ENCODE measurements at places on chromosomes 1 and 21. TPM values are rescaled to one million over a fixed set of nuclear protein-coding genes. Genes with fewer than 3 reads are reported as not detected.

- DNase-seq = no peak
Observed at GRCh38 chr1:36554323-36554628, 71.6 kb upstream of the CSF3R start.

DNA sequence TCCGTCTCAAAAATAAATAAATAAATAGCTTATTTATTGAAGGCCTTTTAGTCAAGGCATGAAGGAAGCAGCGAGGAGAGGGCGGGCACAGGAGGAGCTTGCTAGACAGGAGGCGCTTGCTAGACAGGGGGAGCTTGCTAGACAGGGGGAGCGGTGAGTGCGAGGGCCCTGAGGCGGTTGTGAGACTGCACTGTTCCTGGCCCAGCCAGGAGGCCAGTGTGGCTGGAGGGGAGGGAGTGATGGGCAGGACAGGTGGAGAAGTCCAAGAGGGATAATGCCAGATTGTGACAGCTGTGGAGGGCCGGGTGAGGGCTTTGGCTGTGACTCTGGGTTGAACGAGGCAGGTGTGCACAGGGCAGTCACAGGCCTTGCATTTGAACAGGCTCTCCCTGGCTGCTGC, 18.2 kb downstream of the KIF17 start:
- no peak for DNase-seq

DNA sequence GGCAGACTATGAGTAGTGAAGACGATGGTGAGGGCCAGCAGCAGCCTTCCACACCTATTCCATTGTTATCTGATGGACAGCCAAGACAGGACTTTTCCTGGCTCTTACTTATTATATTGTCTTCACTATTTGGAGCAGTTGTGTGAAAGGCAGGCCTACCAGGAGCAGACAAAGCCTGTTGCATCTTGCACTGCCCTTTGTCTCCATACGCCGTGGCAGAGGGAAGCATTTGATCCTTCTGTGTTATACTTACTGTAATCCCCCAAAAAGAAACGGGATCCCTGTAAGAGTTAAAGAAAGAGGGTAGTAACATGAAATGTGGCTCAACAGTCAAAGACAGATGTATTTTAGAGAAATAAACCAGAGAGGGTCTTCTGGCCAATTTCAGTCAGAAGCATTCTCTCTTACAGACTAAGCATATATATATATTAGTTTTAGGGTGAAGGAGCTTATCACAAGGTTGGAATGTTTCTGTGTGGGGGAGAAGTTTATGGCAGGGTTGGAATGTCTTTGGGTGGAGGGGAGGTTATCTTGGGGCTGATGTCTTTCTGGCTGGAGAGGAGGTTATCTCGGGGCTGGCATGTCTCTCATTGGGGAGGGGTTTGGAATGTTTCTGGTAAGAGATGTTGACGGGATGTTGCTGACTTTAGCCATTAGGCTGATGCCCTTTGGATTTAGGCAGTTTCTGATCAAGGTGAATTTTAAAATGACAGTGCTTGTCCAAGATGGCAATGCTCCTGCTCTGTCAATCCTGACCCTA, 23.4 kb upstream of the HSD3B1 start:
- no peak for DNase-seq

DNA sequence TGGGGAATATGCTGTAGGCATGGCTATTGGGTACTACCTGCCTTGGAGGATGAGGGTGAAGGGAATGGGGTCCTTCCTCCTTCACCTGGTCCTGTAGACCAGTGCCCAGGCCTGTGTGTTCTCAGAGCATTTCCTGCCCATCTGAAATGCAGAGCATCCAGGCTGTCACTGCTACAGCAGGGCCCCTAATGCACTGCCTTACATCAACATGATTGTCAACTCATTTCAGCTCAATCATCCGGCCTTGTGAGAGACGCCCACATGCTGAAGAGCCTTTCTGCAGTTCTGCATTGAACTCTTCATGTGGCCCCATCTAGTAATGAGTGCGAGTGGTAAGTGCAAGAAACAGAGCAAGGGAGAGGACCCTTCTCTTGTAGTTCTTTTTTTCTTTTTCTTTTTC, 39.8 kb upstream of the SRP9 start:
- DNase-seq = no peak

- no peak for DNase-seq
Observed at GRCh38 chr21:41888749-41889376, 9.7 kb upstream of the PRDM15 start.

DNA sequence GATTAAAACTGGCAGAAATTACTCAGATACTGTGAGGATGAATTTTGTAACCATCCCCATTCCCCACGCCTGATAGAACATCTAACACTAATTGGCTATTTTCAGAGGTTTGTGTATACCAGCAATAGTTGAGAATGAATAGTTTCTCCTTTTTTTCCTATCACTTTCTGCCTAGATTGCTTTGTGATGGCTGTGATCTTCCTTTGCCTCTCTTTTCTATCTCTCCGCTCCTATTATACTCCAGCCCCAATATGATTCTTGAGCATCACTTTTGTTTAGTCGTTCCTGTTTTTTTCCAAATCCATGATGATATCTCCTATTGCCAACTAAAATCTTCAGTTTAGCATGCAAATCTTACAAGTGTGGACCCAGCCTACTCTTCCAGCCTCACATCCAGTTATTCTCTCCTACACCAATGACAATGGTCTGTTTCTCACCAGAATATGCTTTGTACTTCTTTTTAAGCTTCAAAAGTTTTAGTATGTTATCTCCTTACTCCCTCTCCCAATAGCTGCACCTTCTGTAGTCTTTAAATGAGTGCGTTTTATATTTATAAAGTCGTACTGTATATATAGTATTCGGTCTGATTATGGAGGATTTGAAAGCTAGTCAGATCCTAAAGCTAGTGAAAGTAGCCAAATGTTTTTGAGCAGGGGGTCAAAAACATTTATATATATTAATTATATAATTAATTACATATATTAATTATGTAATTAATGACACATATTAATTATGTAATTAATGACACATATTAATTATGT, 25.2 kb downstream of the MAGI3 start:
- DNase-seq = no peak

- no peak for DNase-seq
Observed at GRCh38 chr1:65953170-65953569, 160.5 kb downstream of the PDE4B start.

DNA sequence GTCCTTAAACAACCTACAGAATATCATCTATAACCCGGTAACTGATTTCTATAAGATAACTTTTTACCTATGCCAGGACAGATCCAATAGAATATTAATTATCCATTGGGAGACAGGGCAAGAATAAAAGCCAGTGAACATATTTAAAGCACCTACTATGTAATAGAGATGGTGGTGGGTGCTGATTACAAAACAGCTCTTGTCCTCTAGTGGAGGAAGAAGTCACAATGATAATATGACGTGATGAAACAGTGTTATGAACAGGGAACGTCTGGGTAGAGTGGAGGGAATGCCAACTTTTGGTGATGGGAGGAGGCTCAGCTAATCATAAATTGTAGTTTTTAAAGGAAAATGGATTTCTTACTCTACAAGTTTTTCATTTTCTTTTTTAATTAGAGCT, 2.3 kb downstream of the LGALS8 start:
- no peak for DNase-seq

DNA sequence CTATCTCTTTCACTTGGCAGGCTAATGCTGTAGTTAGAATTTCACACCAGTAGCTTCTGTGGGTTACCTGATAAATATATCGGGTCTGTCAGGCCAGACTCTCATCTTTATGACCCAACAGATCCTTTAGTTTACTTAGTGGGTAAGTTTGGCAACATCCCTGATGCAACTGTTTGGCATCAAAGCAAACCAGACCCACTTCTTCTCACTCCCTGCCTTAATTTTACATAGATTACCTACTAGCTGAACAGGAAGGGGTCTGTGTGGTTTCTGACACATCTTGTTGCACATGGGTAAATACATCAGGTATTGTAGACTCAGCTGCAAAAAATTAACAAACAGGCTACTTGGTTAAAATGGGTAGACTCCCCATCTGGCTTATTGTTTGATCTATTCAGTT, 3.2 kb upstream of the GUK1 start:
- no peak for DNase-seq

- DNase-seq = no peak
Observed at GRCh38 chr1:87150143-87150542, 178.5 kb upstream of the LMO4 start.

DNA sequence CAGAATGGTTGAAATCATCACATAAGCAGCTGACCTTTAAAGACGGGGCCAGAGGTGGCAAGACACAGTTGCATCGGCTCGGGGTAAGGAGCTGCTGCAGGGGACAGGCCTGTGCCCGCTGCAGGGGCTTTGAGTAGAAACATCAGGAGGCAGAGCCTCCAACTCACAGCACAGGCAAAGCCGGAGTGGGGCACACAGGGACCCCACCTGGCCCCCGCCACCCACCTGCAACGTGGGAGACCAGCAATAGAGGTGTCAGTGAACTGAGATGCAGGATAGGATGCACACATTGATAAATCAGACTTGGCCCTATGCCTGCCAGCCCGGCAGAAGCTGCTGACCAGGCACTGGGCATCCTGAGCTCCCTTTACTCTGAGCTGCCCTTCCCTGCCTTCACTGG, 257.2 kb downstream of the NPHP4 start:
- no peak for DNase-seq

DNA sequence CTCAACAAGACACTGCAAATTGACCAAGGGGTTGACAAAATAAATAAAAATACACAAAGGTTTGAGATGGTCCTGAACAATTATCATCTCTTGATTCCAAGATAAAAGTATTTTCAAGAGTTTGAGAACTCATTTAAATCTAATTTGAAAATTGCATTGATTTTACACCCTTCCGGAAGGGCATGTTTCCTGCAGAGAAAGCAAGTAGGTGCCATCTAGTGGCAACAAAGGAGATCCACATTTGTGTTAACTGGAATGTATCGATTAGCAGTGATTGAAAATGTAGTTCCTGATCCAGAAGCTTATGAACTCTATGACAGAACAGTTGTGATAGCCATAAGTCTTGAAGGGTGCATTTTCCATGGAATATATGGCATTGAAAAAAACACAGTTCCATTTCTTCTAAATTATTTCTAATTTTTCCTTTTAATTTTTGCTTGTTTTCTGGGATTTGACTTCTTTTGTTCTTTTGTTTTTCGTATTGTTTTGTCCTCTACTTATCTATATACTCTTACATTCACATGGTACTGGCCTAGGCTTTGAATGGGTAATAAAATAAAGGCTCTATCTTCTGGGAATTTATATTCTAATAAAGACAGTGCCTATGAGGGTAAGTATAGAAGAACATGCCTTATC, 143.7 kb downstream of the DNM3 start:
- DNase-seq = no peak

DNA sequence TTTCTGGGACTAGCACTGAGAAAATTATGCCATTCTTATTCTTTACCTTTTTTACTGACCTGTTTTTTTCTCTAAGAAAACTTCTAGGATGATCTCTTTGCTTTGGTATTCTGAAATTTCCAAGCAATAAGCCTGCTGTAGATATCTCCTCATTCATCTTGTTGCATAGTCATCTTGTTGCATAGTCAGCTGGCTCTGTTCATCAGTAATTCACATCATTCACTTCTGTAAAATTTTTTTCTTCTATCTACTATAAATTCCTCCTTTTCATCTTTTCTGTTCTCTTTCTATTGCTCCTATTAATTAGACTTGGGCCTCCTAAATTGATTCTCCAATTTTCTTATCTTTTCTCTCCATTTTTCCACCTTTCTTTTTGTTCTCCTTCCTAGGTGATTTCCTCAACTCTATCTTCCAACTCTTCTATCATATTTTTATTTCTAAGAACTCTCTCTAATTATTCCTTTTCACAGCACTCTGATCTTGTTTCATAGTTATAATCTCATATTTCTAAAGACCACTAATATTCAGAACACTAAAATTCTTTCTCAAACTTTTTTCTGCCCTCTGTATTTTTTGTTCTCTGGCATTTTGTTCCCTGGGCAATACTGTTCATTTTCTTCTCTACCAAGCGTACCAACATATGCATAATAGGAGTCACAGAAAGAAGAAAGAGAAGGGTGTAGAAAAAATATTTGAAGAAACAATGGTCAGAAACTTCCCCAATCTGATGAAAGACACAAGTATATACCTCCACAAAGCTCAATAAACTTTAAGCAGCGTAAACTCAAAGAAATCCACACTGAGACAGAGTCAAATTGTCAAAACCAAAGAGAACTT, 17.7 kb downstream of the TUT4 start:
- DNase-seq = no peak

- no peak for DNase-seq
Observed at GRCh38 chr1:25760122-25760719, 39.8 kb upstream of the SELENON start.

GRCh38 chr1:224734261-224734935, 118.3 kb downstream of the CNIH3 start:
- DNase-seq = no peak

- no peak for DNase-seq
Observed at GRCh38 chr1:217919683-217920388, 288.7 kb downstream of the SPATA17 start.

DNA sequence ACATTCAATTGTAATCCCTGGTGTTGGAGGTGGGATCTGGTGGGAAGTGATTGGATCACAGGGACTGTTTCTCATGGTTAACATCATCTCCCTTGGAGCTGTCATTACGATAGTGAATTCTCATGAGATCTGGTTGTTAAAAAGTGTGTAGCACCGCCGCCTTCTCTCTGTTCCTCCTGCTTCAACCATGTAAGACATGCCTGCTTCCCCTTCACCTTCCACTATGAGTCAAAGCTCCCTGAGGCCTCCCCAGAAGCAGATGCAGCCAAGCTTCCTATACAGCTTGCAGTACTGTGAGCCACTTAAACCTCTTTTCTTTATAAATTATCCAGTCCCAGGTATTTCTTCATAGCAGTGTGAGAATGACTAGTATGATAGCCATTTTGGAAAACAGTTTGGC, 30.1 kb upstream of the TRIM62 start:
- DNase-seq = no peak

DNA sequence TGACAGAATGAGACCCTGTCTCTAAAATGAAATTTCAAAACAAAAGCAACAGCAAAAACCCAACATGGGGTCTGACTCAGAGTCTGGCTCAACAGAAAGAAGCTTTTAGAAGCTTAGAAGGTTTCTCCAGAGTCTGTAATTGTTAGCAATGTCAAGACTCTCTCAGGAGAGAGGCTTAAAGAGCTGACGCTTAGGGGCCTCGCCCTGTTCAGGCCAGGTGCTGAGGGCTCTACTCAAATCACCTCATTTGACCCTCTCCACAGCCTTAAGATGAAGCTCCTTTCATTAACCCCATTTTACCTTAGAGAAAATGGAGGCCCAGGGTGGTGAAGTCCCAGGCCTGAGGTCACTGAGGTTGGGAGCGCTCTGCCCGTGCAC, 5.3 kb upstream of the KIF17 start:
- no peak for DNase-seq

Gene CLDN17
- not detected for total RNA-seq

Gene CTXND2
- total RNA-seq = not detected

Gene CFHR2
- not detected for total RNA-seq

Gene NUDT4B
- total RNA-seq = 0.38 TPM
